ENCODE measurements at places on chromosomes 7 and 10. TPM values are rescaled to one million over a fixed set of nuclear protein-coding genes. Genes with fewer than 3 reads are reported as not detected.

DNA sequence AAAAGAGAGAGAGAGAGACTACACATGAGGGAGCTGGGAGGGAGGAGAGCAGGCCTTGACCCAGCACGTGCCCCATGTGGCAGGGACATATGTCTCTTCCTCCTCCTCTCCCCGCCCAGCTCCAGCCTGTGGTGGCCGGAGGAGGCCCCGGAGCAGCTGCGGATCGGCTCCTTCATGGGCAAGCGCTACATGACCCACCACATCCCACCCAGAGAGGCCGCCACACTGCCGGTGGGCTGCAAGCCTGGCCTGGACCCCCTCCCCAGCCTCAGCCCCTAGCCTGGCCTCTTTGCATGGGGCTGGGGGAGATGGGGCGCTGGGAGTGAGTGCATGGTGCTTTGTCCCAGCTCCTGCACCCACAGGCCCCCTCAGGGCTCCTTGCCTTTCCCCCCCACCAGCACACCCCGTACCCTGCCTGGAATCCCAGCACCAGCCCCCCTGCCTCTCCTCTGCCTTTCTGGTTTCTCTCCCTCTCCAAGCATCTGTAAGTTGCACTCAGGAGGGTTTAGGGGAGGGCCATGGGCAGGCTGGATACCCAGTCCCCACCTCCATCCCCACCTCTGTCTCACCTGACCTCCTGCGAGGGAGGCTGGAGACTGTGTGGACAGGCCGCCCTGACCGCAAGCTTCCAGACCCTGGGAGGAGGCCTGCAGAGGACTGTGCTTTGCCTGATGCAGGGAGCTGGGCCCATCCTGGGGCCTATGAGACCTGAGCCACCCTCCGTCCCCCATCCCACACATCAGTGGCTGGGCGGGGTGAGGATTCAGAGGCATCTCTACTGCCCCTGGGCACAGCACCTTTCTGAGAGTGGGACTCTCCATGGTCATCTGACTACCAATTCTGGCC, 4.8 kb downstream of the UPK3B start:
- H3K4me3 ChIP-seq = no peak overlapping the region
- H3K27ac ChIP-seq = no peak overlapping the region
- no peaks in the 10 kb centered on the region for H3K27me3 ChIP-seq
- no peaks in the 10 kb centered on the region for H3K4me1 ChIP-seq

DNA sequence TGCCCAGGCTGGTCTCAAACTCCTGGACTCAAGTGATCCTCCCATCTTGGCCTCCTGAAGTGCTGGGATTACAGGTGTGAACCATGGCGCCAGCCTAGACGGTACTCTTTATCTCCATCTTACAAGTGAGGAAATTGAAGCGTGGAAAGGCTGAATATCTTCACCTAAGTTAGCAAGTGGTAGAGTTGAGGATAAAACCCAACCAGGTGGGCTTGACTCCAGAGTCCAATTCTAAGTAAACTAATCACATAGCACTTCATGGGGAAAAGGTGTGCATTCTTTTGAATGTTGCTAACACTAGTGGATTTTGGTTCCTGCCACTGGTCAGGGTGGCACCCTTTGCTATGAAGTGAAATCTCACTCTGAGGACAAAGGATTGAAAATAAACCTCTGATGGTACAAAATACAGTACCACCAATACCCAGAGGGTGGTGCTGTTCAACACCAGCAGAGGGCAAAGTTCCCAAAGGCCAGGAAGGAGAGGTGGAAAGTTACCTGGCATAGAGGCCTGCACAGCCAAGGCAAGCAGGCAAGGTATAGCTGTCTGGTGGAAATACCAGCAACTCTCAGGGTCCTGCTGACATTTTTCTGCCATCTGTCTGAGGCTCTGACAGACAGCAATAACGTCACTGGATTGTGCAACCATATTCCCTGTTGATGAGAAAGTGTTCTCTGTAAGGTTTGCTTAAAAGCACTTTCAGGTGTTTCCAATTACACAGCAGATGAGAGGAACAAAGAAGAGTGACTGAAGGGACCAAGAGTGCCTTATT, 17.6 kb downstream of the ZDHHC16 start:
- peak; percentile 12 for DNase-seq
- H3K27me3 ChIP-seq = no peaks in the 10 kb centered on the region
- no peaks in the 10 kb centered on the region for H3K4me1 ChIP-seq

DNA sequence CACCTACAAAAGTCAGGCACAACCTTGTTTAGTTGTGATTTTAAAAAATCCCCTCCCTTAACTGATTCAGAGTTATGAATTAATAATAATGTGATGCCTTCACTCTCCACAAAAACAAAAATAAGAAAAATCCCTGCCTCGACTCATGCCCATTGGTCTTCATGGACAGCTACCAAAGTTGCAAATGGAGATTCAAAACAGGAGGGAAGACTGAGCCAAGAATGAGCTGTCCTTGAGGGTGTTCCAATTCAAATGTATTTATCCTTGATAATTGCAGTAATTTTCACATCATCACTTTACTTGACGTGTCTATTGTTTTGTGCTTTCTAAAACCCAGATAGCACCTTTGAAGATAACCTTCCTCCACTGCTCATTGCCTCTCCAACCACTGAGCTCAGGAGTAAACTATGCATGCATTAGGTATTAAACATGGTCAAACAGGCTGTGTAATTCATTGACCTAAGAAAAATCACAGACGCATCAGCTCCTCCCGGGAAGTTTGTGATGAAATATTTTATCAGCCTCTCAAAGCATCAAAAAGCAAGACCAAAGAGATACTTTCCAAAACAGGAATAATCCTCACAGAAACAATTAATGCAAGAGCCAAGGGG, 712.7 kb upstream of the IGFBP3 start:
- H3K36me3 ChIP-seq = no peaks in the 10 kb centered on the region
- no peak overlapping the region for H3K4me3 ChIP-seq
- no peaks in the 10 kb centered on the region for H3K4me1 ChIP-seq
- H3K27me3 ChIP-seq = peaks cover 4% of the 10 kb centered on the region
- no peak overlapping the region for H3K27ac ChIP-seq

DNA sequence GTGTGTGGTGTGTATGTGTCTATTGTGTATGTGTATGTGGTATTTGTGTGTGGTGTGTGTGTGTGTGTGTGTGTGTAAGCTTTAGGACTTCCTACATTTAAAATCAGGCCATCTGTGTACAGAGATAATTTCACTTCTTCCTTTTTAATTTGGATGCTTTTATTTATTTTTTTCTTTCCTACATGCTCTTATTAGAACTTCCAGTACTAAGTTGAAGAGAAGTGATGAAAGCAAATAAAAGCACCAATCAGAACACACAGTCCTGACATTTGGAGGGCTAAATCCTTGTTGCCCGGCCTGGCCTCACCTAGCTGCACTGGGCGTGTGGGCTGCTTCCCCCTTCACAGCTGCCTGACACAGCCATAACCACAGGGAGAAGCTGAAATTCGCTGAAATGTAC, 3.8 kb upstream of the MRC1 start:
- H3K4me3 ChIP-seq = no peak overlapping the region
- H3K27me3 ChIP-seq = peaks cover 24% of the 10 kb centered on the region
- DNase-seq = no peak

- H3K4me1 ChIP-seq = peaks cover 16% of the 10 kb centered on the region
- H3K4me3 ChIP-seq = no peak overlapping the region
- peaks cover 19% of the 10 kb centered on the region for H3K36me3 ChIP-seq
- no peak for DNase-seq
These were observed 71.0 kb downstream of the SEPTIN7 start for GRCh38 chr7:35871856-35872255.

- H3K4me3 ChIP-seq = no peak overlapping the region
- no peak overlapping the region for H3K27ac ChIP-seq
- DNase-seq = no peak
- H3K4me1 ChIP-seq = peaks cover 17% of the 10 kb centered on the region
These were observed 563 bp upstream of the UTF1 start for GRCh38 chr10:133229265-133230043.

DNA sequence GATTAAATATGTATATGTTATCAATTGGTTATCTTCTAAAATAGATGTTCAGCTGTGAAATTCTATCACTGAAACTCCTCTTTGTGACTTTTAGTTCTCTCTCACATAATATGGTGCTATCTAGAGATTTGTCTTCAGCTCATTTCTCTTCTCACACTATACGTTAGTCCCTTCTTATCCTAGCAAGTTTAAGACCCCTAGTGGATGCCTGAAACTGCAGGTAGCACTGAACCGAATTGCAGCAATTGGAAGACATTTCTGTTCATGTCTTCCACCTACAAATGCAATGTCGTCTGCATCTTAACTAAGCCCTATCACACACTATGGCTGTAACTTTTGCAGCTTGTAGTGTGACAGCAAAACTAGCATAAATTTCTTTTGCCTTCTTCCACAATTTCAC, 442.7 kb upstream of the POM121L12 start:
- H3K4me3 ChIP-seq = no peak overlapping the region
- H3K4me1 ChIP-seq = no peaks in the 10 kb centered on the region
- no peak overlapping the region for H3K27ac ChIP-seq
- DNase-seq = no peak
- no peaks in the 10 kb centered on the region for H3K27me3 ChIP-seq

DNA sequence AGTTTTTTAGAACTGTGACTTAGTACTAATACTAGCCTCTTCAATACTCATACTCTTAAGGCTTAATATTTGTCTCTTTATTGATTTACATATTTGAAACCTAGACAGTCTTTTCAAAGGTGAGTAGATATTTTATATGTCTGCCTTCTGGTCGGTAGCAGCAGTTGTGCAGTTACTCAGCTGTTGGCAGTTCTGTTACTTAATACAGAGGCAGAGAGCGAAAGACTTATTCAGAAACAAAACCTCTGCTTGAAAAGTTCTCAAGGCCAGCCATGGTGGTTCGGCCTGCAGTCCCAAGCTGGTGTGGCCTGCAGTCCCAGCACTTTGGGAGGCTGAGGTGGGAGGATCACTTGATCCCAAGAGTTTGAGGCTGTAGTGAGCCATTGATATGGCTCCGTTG, 84.2 kb downstream of the AUTS2 start:
- no peaks in the 10 kb centered on the region for H3K36me3 ChIP-seq
- no peak overlapping the region for H3K4me3 ChIP-seq
- no peaks in the 10 kb centered on the region for H3K27me3 ChIP-seq
- no peaks in the 10 kb centered on the region for H3K4me1 ChIP-seq
- H3K27ac ChIP-seq = no peak overlapping the region
- no peak for DNase-seq

DNA sequence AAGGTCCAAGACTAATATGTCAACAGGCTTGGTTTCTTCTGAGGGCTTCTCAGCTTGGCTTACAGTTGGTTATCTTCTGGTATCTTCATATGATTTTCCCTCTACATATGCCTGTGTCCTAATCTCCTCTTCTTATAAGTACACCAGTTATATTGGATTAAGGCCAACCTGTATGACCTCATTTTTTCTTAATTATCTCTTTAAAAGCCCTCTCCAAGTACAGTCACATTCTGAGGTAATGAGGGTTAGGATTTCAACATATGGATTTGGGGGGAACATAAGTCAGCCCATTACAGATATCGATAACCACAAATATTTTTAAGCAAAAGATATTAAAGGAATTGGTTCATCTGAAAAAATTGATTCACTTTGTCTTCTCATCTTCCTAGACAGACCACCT, 49.2 kb downstream of the IQUB start:
- H3K36me3 ChIP-seq = no peaks in the 10 kb centered on the region
- DNase-seq = no peak
- no peak overlapping the region for H3K4me3 ChIP-seq
- H3K27me3 ChIP-seq = peaks cover 21% of the 10 kb centered on the region
- H3K4me1 ChIP-seq = no peaks in the 10 kb centered on the region

DNA sequence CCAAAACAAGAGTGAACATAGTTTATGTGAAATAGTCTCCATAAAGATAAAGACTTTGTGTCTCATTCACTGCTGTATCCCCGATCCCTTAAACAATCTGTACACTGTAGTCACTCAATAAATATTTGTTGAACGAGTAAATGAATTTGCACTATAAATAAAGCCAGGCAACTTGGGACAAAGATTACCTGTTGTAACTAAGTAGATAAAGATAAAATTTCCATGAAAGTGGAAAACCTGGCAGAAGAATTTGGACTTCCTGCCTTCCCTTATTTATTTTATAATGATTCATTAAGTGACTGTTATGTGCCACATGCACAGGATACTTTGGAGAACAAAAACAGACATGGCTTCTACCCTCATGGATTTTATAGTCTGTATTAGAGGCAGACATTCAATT, 277.7 kb upstream of the KAT6B start:
- H3K4me1 ChIP-seq = peaks cover 6% of the 10 kb centered on the region
- peaks cover 19% of the 10 kb centered on the region for H3K36me3 ChIP-seq
- no peak for DNase-seq
- H3K27ac ChIP-seq = no peak overlapping the region
- no peaks in the 10 kb centered on the region for H3K27me3 ChIP-seq
- no peak overlapping the region for H3K4me3 ChIP-seq

- H3K36me3 ChIP-seq = no peaks in the 10 kb centered on the region
- no peaks in the 10 kb centered on the region for H3K4me1 ChIP-seq
- DNase-seq = no peak
- H3K4me3 ChIP-seq = no peak overlapping the region
- H3K27ac ChIP-seq = no peak overlapping the region
These were observed 360.4 kb upstream of the CELF2 start for GRCh38 chr10:10657139-10657760.

- peak overlapping the region; percentile 61 for H3K4me3 ChIP-seq
- peaks cover 14% of the 10 kb centered on the region for H3K4me1 ChIP-seq
- no peak for DNase-seq
- no peak overlapping the region for H3K27ac ChIP-seq
These were observed 587 bp upstream of the CELF2 start for GRCh38 chr10:11017000-11017569.

DNA sequence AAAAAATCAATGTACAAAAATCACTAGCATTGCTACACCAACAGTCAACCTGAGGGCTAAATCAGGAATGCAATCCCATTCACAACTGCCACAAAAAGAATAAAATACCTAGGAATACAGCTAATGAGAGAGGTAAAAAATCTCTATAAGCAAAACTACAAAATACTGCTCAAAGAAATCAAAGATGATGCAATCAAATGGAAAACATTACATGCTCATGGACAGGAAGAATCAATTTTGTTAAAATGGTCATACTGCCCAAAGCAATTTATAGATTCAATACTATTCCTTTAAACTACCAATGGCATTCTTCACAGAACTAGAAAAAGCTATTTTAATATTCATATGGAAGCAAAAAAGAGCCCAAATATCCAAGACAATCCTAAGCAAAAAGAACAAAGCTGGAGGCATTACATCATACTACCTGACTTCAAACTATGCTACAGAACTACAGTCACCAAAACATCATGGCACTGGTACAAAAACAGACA, 116.3 kb downstream of the HPSE2 start:
- no peaks in the 10 kb centered on the region for H3K4me1 ChIP-seq
- H3K27ac ChIP-seq = no peak overlapping the region
- no peak overlapping the region for H3K4me3 ChIP-seq
- H3K36me3 ChIP-seq = peaks cover 1% of the 10 kb centered on the region
- peaks cover 3% of the 10 kb centered on the region for H3K27me3 ChIP-seq

GRCh38 chr7:137592232-137592896, 248.8 kb upstream of the PTN start:
- no peaks in the 10 kb centered on the region for H3K36me3 ChIP-seq
- no peak overlapping the region for H3K27ac ChIP-seq
- DNase-seq = no peak

The FIGNL1 gene
- total RNA-seq = 47.6 TPM

The BEND7 gene
- total RNA-seq = not detected

The SH2D4B gene
- total RNA-seq = 0.18 TPM

The CD36 gene
- total RNA-seq = not detected

The NYAP1 gene
- 0.34 TPM for total RNA-seq

The SCART1 gene
- 0.45 TPM for total RNA-seq
